ENCODE measurements at places on chromosomes 11 and 22. TPM values are rescaled to one million over a fixed set of nuclear protein-coding genes. Genes with fewer than 3 reads are reported as not detected.

CCND1 gene
- 1.3 TPM for total RNA-seq

CHADL gene
- 0.73 TPM for total RNA-seq

C11orf42 gene
- total RNA-seq = not detected

KDM4D gene
- 0.94 TPM for total RNA-seq

ART1 gene
- total RNA-seq = 94.9 TPM

UBQLN3 gene
- total RNA-seq = not detected

FOXRED2 gene
- total RNA-seq = 5.1 TPM

CCDC73 gene
- not detected for total RNA-seq

BTBD18 gene
- total RNA-seq = not detected

TBRG1 gene
- total RNA-seq = 20.8 TPM

GVQW3 gene
- 0.41 TPM for total RNA-seq

OR5D14 gene
- total RNA-seq = not detected

RIMBP3B gene
- total RNA-seq = not detected

PRSS23 gene
- 8.8 TPM for total RNA-seq

CCDC15 gene
- total RNA-seq = not detected

Measured in gastrocnemius medialis (tissue), 4 donors.